ENCODE measurements at places on chromosomes 2 and 18. TPM values are rescaled to one million over a fixed set of nuclear protein-coding genes. Genes with fewer than 3 reads are reported as not detected.

GRCh38 chr2:67346718-67347407 lies 50.3 kb upstream of the ETAA1 start:
- no peaks in the 10 kb centered on the region for H3K27me3 ChIP-seq
- no peaks in the 10 kb centered on the region for H3K36me3 ChIP-seq
- no peak for DNase-seq
- no peak overlapping the region for H3K4me3 ChIP-seq
- no peaks in the 10 kb centered on the region for H3K4me1 ChIP-seq
- H3K27ac ChIP-seq, result no peak overlapping the region

DNA sequence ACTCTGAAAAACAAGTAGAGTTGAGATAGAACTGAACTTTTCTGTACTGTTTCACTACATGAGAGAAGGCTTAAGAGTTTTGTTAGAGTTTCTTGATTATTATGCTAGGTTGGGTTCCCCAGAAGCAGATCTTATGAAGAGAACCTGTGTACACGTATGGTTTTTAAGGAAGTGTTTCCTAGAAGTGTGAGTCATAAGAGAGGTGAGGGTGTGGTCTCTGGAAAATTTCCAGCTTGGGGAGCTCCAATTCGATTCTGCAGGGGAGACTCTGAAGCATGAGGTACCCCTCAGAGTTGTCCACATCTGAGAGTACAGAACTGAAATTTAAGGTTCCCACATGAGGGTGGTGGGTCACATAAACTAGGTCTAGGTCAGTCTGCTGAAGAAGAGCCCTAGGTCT lies 83.3 kb upstream of the MAP2 start:
- no peak overlapping the region for H3K4me3 ChIP-seq
- H3K4me1 ChIP-seq, result no peaks in the 10 kb centered on the region
- H3K36me3 ChIP-seq, result no peaks in the 10 kb centered on the region
- H3K27ac ChIP-seq, result no peak overlapping the region
- no peak for DNase-seq

DNA sequence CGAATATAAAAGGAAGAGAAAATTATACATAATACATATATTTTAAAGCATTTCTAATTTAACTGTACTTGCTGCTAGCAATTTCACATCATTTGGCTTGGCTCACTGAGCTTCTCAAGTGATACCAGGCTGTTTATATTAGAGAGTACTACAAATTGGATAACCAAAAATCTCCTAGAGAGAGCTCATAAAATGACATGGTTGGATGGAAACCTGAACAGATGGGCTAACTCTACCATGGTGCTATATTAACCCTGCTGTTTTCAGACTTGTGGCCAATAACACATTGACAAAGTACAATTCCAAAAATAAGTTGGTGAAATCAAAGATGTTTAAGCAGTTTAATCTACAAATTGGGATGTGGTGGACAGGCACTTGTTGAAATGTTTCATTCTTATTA lies 364.4 kb upstream of the GCFC2 start:
- H3K4me1 ChIP-seq, result no peaks in the 10 kb centered on the region
- no peaks in the 10 kb centered on the region for H3K27me3 ChIP-seq
- DNase-seq, result no peak
- H3K36me3 ChIP-seq, result no peaks in the 10 kb centered on the region
- H3K4me3 ChIP-seq, result no peak overlapping the region

Gene CCDC141
- total RNA-seq, result 1.6 TPM

Gene MAP2
- total RNA-seq, result not detected

Gene AP1S3
- 15.4 TPM for total RNA-seq

Data from CD8-positive, alpha-beta memory T cell (primary cell).